Hindlimb muscle (tissue), 1 donor: ENCODE measurements at places on chromosomes 16 and 17. TPM values are rescaled to one million over a fixed set of nuclear protein-coding genes. Genes with fewer than 3 reads are reported as not detected.

Gene CPNE7
- not detected for polyA plus RNA-seq

Gene TRIM65
- polyA plus RNA-seq: 18.5 TPM

Gene HOXB2
- 11.3 TPM for polyA plus RNA-seq

Gene PRSS21
- not detected for polyA plus RNA-seq

Gene AKAP10
- polyA plus RNA-seq: 16.5 TPM

- DNase-seq: no peak
Measured at GRCh38 chr17:49365667-49366066, 3.6 kb upstream of the ZNF652 start.

DNA sequence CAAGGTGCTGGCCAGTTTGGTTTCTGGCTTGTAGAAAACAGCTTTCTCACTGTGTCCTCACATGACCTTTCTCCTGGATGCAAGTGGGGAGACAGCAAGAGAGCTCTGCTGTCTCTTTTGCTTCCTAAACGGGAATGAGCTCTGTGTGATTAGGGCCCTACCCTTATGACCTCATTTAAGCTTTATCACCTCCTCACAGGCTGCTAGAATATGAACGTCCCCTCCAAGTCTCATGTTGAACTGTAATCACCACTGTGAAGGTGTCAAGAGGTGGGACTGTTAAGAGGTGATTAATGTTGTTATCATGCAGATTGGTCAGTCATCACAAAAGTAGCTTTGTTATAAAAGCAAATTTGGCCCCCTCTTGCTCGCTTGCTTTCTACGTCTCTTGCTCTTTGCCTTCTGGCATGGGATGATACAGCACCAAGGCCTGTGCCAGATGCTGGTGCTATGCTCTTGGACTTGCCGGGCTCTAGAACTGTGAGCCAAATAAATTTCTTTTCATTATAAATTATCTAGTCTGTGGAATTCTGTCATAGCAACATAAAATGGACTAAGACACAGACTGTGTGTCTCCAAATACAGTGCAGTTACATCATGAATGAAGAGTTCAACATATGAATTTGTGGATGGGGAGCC is 14.8 kb upstream of the POLR3E start:
- no peak for DNase-seq

DNA sequence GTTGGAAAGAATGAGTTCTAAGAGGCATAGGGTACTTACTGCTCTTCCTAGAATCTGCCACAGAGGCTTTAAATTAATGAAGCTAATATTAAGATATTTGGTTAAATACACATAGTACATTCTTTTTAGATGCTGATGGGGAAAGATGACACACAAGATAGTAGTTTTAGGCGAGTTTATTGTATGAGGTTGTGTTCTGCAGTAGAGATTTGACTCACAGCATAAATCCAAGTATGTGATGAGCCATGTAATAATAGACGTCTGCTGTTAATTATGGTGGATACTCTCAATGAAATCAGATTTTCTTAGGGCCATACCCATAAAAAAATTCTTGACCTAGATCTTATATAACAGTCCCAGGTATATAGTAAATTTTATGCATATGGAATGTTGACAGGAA is 8.0 kb downstream of the TNRC6C start:
- no peak for DNase-seq

DNA sequence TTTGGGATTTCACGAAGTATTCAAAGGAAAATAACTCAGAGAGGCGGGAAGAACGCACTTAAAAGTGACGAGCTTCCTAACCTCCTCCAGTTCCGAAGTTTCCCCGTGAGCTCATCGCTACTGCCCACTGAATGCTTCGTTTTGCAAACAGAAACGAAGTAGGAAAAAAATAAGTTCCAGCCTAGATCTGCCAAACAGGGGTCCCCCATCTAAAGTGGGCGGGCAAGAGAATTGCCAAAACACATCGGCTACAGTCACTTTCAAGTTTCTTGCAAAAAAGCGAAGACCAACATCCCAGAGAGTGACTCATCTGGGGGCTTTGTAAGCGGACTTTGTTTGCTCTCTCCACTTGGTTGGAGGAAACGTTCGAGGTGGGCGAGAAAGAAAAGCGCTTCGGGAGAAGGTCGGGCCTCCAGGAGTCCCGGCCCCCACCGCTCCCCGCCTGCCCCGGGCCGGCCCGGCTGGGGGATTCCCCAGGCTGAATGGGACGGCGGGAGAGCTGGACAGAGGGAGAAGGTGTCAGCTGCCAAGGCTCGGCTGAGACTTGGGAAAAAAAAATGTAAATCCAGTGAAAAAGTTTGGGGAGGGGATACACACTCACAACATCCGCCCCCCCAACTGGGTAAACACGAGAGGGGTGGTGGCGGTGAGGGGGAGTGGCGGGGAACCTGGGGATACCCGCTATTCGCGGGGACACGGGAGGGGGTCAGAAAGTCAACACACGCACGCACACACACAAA is 1.0 kb downstream of the VEZF1 start:
- DNase-seq: peak; percentile 75

- DNase-seq: no peak
Measured at GRCh38 chr17:64230791-64231408, 32.2 kb downstream of the TEX2 start.

DNA sequence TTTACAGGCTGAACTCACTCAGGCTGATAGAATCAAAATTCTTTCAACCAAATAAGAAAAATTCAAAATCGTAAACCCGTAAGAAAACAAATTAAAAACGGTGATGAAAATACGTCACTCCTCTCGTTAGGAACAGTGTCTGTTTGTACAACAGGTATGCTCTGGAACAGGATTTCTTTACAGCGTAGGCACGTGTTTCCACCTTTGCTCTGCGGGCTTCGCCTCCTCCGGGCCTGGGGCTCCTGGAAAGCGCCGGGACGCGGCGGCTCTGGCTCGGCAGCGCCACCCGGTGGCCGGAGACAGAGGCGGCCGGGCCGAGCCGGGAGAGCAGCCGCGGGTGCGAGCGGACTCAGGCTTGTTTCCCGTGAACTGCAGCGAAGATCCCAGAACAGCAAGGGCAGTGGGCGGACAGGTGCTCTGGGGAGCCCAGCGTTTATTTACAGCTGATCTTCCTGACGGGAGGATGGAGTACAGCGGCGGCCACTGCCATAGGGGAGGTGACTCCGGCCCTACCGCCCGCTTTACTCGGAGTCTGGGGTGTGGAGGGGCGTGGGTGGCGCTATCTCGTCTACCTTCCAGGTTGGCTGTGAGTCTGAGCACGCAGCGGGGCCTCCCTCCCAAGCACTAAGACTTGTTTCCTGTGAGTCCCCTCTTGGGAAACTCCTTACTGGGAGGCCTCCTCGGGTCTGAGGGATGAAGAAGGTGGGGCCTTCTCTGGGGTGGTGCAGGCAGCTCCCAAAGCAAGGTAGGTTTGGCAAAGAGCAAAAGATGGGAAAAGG is 40.5 kb upstream of the ATP2A3 start:
- peak; percentile 60 for DNase-seq

GRCh38 chr17:77645072-77646045 is 313.1 kb upstream of the TNRC6C start:
- DNase-seq: no peak

DNA sequence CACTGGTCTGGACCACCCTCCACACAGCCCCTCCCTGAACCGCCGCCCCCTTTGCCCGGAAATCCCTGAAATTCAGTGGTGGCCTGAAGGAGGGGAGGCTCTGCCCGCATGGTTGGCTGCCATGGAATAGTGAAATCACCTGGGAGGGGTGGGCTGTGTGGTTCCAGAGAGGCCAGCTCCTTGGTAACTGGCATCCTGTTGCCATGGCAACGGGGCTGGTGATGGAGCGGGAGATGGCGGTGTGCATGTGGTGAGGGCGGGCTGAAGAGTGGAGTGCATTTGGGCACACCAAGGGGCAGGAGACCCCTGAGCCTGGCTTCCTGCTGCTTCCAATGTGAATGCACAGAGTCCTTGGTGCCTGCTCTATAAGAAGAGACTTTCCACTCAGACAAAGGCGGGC is 2.4 kb downstream of the EFNB3 start:
- no peak for DNase-seq

- peak; percentile 69 for DNase-seq
Measured at GRCh38 chr16:15434425-15435215, at the start of gene BMERB1. TSS of gene BMERB1 (plus strand) at chr16:15434588. CDS start at chr16:15434654, 66 bp downstream.

DNA sequence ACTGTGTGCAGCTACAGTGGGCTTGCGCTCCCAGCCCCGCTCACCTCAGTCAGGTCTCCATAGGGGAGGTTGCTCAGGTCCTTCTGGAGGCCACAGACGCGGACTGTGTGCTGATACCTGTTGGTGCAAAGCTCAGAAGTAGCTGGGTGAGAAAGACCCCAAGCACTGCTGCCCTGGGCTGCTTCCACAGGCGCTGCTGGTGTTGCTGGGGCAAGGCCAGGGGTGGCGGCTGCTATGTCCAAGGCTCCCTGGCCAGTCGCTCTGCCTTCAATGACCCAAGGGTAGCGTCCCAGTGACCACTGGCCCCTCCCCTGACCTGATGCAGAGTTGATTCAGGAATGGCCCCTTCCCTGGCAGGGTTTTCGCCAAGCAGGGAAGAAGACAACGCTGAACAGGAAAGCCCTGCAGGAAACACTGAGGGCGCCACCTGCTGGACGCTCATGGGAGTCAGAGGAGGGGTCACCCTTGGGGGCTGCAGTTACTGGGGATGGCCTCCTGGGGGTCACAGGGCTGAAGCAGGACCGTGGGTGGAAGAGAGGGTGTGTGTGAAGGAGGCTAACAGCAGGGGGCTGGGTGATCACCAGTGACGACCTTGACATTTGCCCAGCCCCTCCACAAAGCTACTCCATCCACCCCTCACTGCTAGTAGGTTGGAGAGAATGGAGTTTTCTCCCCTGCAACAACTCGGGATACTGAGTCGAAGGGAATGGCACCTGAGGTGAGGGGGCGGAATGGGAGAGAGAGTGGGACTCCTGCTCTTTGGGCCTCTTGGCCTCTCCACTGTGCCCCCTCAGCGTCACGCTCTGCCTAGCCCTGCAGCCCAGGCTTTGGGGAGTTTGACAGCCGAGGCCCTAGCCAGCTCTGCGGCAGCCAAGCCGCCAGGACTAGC is 38.3 kb downstream of the ABCC12 start:
- no peak for DNase-seq

- no peak for DNase-seq
Measured at GRCh38 chr17:79407385-79407784, 203.5 kb downstream of the RBFOX3 start.

DNA sequence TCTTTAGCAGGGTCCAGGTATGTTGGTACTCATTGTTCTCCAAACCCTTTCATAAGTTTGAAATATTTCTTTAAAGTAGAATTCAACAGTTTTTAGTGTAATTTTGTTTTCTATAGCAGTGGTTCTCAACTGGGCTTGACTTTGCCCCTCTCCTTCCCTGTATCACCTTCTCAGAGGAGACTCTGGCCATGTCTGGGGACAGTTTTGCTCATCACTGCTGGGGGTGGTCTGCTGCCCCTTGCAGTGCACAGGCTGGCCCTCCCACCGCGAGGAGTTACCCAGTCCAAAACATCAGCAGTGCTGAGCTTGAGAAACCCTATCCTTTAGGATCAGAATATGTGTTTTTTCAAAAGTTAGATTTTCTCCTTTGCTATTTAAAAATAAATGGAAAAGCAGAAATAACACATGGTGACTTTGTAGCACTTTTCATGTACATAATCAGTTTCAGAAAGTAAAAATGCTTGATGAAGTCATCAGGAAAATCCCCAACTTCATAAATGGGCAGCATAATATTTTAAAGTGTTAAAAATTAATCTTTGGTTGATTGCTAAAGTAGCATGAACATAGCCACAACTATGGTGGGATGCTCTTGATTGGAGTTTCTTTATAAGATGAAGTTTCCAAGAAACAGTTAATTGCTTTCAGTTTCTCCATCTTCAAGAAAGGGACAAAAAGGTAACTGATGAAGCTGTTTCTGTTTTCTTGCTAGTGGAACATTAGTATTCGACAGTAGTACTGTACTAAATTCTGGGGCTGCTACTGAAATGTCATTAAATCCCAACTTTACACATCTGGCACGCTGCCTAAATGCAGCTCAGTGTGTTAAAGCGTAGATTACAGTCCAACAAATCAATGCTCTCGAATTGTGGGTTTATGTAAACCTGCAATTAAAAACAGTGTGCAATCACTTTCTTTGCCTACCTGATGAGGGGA is 70.3 kb downstream of the NETO2 start:
- DNase-seq: no peak

- DNase-seq: no peak
Measured at GRCh38 chr16:21023509-21024202, 123.1 kb downstream of the LYRM1 start.

- no peak for DNase-seq
Measured at GRCh38 chr16:75219838-75220237, 1.1 kb downstream of the CTRB1 start.

DNA sequence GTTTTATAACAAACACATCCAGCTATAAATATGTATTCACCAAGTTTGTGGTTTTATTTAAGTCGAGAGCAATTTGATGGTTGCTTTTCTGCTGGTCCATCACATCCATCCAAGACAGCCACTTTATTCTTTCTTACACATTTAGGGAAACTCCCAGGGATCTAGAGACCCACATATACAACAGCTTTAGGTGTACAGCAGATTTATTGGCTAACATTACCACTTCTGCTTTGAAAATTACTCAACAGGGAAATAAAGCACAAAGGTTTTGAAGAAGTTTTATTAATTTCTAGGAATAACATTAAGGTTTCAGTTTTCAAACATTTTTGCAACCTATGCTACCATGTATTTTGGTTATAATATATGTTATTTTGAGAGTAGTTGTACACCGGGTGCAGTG is 6.9 kb downstream of the ERCC4 start:
- no peak for DNase-seq

DNA sequence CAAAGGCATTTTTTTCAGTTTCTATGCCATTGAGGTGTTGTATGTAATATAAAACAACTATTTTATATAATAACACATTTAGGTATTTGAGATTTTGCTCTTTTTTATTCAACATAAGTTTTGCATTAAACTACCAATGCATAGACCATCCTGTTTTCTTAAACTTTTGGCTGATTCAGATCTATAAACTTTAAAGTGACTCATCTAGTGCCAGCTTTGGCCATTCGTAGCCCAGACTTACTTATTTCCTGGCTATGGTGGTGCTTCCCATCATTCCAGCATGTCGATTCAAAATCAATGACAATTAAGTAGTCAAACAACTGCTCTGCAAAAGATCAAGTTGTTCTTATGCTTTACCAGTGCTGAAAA is 3.1 kb downstream of the ERI2 start:
- DNase-seq: no peak

DNA sequence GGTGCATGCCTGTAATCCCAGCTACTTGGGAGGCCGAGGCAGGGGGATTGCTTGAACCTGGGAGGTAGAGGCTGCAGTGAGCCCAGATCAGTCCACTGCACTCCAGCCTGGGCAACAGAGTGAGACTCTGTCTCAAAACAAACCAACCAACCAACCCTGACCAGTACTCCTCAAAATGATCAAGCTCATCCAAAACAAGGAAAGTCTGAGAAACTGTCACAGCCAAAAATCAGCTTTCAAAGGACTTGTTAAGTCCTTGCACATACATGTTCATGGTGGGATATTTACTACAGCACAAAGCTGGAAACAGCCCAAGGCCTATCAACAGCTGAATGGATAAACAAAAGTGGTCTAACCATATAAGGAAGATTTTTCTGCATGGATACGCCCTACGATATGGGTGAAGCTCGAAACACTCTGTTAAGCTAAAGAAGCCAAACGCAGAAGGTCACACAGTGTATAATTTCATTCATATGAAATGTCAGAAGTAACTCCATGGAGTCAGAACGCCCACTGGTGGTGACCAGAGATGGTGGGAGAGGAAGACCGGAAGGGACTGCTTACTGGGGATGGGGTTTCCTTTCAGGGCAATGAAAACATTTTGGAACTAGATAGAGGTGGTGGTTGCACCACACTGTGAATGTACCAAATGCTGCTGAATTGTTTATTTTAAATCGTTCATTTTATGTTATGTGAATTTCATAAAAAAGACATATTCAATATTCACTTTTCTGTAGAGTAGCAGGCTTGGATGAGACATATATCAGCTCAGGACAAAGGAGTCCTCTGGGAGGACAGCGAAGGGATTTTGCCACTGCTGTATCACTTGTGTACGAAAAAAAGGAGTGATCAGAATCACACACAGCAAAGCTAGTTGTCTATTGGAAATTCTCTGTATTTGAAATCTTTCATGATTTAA is 17.7 kb downstream of the CCL17 start:
- peak; percentile 71 for DNase-seq
